HL-60 (cell line): ENCODE measurements at places on chromosomes 7 and 10.

- no peak for DNase-seq
These were observed 32.3 kb upstream of the LSM8 start for GRCh38 chr7:118151671-118152070.

GRCh38 chr10:69278446-69278963, at the start of gene HK1:
Gene HK1, plus strand, starts transcription at chr10:69278496.
- DNase-seq, result no peak

GRCh38 chr7:2926120-2926895, 82.2 kb upstream of the GNA12 start:
- DNase-seq, result no peak

DNA sequence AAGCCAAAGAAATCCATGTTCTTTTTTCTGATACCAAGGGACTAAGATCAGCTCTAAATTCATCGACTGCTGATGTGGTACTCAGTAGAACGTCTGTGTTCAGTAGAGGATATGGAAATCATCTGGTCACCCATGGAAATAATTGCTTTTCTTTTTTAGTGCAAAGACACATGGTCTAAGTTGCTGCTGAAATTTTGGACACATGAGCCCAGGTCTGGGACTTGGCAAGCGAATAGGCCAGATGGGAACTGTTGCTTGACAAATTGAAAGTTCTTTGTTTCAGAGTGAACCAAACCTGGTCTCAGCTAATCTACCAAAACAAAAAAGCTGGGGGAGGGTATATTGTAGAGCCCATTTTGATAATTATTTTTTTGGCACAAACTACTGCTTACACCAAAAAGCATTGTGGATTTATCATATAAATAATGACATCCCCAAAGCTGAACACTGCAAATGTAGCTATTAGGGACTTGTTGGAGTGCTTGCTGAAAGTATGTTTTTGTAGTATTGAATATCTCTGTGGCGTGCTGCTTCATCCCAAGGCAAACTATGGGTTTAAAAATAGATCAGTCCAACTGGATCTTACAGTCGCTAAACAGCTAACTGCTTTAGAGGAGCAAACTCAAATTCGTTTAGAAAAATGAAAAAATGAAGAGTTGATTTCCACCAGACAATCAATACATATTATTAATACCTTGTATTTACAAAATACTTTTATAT, 144.7 kb downstream of the TRIL start:
- DNase-seq, result no peak

- DNase-seq, result no peak
These were observed 27.3 kb upstream of the PFKP start for GRCh38 chr10:3040069-3040468.

GRCh38 chr10:122304054-122304579, 33.0 kb downstream of the BTBD16 start:
- DNase-seq, result no peak

DNA sequence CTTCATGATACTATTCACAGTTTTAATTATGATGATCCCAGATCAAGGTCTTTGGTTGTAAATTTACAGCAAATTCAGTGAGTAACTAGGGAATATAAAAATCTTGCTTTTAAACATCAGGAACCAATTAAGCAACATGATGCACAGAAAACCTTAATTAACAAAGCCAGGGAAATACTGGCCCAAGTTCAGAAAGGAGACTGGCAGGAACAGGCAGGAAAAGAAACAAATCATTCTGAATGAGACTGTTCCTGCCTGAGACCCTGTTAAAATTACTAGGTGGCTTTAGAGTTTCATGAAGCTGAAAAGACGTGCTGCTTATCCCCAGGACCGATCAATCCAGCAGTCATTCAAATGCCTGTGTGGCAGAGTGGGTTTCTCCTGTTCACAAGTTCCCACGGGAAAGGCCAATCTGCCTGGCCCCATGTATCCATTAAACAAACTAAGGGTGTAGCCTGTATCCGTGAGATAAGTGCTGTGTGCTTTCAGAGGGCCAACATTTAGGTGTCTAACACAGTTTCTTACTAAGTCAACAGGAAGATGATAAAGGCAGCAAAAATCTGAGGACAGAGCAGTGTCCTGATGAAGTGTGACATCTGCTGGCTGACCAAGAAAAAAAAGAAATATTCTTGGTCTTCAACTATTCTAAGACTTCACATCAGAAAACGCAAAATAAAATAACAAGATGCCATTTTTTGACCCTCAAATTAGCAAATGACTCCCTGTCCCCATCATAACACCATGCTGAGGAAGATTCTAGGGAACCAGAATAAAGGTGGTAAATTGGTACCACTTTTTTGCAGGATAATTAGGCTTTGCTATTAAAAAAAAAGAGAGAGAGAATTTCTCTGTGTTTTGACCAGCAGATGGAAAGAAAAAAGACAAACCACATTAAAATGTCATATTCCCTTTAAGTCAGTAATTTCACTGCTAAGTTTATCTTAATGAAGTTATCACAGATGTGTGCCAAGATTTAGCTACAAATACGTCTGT, 34.2 kb downstream of the PUS7 start:
- no peak for DNase-seq

- DNase-seq, result no peak
These were observed 193.3 kb upstream of the ZNF804B start for GRCh38 chr7:88566162-88566729.

GRCh38 chr7:100126931-100127865, at the start of gene MBLAC1:
Gene MBLAC1, plus strand, starts transcription at chr7:100126967. Its CDS starts 429 bp downstream, at chr7:100127396.
- DNase-seq, result peak; percentile 92

DNA sequence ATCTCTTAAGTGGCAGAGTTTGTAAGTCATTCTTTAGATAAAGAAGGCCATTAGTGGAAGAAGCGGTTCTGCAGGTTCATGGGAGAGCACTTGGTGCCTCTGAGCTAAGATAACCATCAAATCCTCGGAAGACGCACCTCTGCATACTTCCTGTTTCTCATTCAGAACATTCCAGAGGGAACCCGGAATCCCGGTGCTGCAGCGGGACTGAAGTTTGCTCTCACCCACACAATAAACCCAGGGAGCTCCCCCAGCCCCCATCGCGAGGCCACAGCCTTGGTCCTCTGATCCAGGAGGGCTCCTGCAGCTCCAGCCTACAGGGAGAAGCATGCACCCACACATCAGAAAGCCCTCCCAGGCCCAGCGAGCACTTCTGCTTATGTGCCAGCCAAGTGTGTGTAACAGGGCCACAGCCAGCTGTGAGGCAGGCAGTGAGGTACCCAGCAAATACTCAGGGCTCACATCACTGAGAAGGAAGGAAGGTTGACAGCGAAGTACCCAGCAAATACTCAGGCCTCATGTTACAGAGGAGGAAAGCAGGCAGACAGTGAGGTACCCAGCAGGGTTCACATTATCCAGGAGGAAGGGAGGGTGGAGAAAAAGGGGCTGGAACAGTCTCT, 142.4 kb downstream of the DIP2C start:
- no peak for DNase-seq

GRCh38 chr10:70343312-70343711, 39.1 kb downstream of the LRRC20 start:
- DNase-seq, result no peak

DNA sequence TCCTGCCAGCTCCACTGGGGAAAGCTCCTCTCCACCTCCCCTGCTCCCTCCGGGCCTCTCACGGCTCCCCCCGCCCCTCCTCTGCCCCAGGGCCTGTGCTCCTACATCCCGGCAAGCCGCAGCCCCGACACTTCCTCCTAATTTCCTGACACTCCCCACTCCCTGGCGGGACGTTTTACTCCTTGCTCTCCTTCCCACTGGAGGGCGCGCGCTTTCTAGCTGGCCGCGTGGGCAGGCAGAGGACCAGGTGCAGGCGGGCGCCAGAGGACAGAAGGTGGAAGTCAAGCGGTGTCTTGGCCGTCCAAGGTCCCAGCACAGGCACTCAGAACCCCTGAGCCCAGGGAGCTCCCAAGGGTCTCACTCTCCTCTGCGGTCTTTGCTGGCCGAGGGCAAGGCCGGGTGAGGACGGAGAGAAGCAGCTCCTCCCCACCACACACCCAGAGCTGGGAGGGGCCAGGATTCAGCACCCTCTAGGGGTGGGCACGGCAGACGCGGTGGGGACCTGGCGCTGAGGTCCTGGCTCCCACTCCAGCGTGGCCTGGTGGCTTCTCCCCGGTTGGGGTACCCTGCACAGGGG, 19.1 kb downstream of the ADAM8 start:
- peak; percentile 85 for DNase-seq

GRCh38 chr7:31885171-31885570, 185.0 kb downstream of the PDE1C start:
- DNase-seq, result no peak

- DNase-seq, result no peak
These were observed 87.8 kb downstream of the HDAC9 start for GRCh38 chr7:18583305-18583704.

- peak; percentile 77 for DNase-seq
These were observed 32.2 kb upstream of the TMEM72 start for GRCh38 chr10:44878706-44879530.

DNA sequence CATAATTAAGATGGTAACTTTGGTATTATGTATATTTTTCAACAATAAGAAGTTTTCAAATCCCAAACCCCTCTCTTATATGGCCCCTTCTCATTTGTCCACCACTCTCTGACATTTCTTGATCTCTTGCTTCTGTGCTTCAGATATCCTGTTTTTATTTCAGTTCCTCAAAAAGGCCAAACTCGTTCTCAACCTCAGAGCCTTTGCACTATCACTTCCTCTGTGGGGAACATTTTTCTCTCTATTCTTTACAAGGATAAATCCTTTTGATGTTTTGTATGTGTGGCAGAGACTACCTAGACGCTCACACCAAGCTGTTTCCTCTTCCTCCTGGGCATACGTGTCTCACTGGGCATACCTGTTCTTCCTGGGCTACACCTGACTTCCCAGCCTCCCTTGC, 54.2 kb upstream of the FRMD4A start:
- DNase-seq, result no peak

DNA sequence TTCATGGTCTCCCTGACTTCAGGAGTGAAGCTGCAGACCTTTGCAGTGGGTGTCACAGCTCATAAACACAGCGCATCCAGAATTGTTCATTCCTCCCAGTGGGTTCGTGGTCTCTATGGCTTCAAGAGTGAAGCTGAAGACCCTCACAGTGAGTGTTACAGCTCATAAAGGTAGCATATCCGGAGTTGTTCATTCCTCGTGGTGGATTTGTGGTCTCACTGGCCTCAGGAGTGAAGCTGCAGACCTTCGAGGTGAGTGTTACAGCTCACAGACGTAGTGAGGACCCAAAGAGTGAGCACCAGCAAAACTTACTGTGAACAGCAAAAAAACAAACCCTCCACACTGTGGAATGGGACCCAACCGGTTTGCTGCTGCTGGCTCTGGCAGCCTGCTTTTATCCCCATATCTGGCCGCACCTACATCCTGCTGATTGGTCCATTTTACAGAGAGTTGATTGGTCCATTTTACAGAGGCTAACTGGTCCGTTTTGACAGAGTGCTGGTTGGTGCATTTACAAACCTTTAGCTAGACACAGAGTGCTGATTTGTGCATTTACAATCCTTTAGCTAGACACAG, 308.8 kb downstream of the PTPRN2 start:
- DNase-seq, result no peak

DNA sequence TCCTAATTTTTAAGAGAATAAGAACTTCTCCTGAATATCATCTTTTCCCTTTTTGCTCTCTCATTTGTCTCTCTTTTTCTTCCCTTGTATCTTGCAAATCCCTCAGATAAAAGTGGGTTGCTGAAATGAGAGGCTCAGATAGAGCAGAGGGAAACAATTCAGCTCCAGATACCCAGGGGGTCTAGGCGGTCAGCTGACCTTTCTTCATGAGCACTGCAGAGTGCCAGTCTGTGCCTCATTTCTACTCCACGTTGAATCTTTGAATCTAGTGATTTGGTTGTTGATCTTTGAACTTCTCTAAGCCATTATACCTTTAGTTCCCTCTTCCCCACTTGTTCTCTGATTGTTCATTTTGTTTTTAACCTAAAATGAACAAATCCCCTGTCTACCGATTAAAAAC, 572.6 kb downstream of the PTPRN2 start:
- no peak for DNase-seq

DNA sequence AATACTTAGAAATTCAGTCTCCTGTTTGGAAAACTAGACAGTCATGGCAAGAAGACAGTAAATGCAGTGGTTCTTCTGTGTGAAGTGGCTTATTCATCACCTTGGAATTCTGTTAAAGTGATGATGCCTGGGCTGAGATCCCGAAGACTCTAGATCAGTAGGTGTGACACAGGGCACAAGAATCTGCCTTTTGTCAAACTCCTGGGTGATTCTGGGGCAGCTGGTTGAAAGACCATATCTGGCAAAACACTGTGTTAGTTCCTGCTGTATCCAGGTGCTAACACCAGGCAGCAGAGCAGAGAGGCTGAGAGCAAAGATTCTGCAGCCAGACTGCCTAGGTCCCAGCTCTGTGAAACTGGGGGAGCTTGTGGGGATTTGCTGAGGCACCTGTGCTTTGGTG, 26.5 kb downstream of the MRC1 start:
- DNase-seq, result no peak

DNA sequence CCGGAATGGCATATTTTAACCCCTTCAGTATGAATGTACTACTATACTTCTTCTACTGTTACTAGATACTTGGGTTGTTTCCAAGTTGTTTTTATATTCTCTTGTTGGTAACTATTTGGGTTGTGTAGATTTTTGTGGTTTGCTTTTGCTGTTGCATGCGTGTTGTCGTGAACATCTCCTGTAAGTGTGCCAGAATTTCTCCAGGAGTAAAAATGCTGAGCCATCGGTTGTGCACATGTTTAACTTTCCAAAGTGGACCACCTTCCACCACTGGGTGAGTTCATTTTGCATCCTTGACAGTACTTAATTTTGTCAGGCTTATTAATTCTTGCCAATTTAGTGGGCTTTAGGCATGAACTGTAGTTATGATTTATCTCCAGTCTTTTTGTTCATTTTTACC, 47.9 kb downstream of the CSGALNACT2 start:
- no peak for DNase-seq

DNA sequence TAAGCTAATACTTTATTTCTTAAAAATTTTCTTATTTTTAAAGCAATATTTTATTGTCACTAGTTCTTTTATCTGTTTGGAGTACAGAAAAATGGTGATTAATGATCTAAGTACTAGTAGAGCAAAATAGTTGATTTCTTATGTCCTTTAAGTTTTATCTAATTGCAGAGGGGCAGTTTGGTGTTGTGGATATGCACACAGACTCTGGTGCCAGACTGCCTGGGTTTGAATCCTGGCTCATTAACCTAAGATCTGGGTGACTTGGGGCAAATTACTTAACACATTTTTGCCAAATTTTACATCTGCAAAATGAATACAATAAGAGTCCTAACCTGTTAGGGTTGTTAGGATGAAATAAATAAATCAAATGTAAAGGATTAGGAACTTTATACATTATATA, 10.7 kb upstream of the PRPS1L1 start:
- DNase-seq, result no peak

- DNase-seq, result peak; percentile 66
These were observed 43.8 kb downstream of the CYTH3 start for GRCh38 chr7:6228361-6229229.

DNA sequence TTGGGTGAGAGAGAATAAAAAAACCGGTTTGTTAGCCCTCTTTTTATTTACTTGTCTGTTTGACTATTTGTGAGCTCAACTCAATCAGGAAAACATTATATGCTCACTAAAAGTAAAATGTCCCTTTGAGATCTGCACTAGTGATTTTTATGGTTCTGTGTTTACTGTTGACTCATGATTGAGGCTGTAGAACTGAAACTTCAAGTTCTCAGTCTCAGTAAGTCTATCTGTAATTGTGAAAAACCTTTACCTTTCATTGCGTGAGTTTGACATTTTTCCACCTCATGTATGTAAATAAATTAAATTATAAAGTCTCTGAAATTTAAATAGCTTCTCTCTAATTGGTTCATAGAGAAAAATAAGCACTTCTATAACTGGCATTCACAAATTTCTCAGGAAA, 17.0 kb upstream of the CASD1 start:
- no peak for DNase-seq
